GDM1 (cell line): ENCODE measurements at places on chromosomes 3 and 15.

GRCh38 chr3:23333633-23334032, 130.5 kb downstream of the UBE2E2 start:
- no peak for DNase-seq

DNA sequence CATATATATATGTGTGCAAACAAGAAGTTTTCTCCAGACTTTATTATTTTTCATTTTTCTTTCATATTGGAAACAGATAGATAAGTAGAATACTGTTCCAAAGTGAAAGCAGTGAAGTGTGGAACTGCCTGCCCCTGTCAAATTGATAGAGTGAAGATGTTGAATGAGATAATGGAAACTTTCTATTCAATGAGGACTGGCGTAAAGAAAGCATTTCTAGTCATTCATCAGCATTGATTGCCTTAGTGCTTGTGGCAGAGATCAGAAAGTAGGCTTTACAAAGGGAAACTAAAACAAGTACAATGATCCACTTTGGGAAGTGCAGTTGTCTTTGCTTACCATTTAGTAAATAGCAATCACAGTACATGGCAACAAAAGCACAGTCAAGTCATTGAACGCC, 300.0 kb downstream of the CADM2 start:
- no peak for DNase-seq

- DNase-seq, result no peak
These were observed 2.7 kb downstream of the LRIG1 start for GRCh38 chr3:66497985-66498671.

- DNase-seq, result no peak
These were observed 1405.9 kb upstream of the ALCAM start for GRCh38 chr3:103960819-103961218.

- DNase-seq, result no peak
These were observed 6.6 kb upstream of the SCAP start for GRCh38 chr3:47482366-47482765.

DNA sequence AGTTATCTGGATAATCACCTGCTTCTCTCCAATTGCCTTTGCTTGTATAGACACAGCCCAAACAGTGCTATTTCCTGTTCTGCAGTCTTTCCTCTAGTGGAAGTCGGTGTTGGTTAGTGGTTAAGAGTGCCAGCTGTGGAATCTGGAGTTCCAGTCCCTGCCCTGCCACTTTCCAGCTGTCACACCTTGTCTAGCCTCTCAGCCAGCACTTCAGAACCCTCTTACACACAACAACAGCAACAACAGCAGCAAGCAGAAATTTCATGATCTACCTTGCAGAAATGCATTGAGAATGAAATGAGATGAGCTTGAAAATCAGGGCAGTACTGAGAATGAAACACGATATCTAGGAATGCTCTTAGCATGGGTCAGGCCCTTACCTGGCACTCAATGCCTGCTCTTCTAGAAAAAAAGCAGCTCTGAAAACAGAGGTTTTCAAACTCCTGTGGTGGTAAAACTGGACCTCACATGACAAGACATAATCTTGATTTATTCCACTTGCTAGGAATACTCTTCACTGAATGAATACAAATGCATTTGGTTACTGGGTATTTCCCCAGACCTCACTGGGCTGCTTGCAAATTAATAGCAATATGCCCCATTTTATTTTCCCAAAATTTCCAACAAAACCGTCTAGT, 3.3 kb upstream of the WNT5A start:
- DNase-seq, result no peak

DNA sequence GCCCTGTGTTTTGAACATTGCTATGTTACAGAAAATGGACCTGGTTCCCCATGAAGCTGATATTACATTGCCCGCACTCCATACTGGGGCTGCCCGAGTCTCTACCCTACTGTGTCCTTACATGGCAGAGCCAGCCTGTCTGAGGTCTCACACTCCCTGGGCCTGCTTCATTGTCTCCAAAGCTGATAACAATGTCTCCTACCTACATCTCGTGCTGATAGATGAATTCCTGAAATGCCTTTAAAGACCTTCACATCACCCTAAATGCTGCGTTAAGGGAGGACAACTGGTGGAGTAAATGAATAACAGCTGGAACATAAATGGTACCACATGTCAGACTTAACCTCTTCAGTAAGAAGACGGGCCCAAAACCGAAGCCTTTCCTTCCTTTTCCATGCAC, 62.9 kb upstream of the PTX3 start:
- no peak for DNase-seq

DNA sequence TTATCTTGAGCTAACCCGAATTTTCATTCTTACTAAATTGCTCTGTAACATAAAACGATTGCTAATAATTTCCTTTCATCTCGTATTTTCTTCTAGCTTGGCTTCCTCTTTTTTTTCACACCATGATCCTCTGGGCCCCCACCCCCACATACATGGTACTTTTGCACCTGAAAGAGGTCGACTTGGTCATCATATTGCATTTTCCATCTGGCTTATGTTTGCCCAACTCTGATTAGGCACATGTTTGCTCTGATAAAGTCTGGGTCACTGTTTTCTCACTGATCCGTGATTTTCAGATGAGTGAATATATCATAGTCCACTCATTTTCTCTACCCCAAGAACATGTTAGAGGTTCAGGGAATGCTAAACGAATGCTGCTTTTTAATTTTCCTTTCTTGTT, 49.5 kb downstream of the ARRDC4 start:
- no peak for DNase-seq

- DNase-seq, result no peak
These were observed 11.5 kb upstream of the ANKRD28 start for GRCh38 chr3:15809313-15809712.

- no peak for DNase-seq
These were observed 224.1 kb upstream of the TPRG1 start for GRCh38 chr3:188947401-188948280.

DNA sequence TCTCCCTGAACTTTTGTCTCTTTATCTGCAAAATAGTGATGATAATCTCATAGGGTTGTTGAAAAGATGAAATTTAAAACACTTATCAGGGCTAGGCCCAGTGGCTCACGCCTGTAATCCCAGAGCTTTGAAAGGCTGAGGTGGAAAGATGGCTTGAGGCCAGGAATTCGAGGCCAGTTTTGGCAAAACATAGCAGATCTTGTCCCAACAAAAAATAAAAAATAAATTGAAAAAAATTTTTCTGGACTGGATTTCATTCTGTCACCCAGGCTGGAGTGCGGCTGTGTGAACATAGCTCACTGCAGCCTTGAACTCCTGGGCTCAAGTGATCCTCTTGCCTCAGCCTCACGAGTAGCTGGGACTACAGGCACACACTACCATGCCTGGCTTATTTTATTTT, 29.6 kb downstream of the LMLN start:
- DNase-seq, result no peak

DNA sequence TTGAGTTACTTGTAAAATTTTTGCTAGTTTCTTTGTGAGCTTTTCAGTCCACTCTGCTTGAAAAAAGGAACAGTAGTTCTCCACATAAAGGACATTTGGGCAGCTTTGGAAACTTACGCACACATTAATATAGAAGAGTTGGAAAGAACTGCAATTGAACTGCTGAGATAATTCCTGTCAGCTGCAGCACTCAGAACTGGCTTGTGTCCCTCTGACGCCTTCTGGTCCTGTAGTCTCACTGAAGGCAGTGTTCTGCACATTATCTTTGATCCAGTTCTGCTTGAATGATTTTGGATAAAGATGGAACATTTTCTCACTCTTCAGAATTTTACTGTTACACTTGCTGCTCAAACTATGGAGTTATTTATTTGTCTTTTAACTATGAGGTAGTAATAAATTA, 901.9 kb downstream of the OTOL1 start:
- DNase-seq, result no peak

- no peak for DNase-seq
These were observed 653 bp downstream of the MYO5C start for GRCh38 chr15:52294881-52295420.

DNA sequence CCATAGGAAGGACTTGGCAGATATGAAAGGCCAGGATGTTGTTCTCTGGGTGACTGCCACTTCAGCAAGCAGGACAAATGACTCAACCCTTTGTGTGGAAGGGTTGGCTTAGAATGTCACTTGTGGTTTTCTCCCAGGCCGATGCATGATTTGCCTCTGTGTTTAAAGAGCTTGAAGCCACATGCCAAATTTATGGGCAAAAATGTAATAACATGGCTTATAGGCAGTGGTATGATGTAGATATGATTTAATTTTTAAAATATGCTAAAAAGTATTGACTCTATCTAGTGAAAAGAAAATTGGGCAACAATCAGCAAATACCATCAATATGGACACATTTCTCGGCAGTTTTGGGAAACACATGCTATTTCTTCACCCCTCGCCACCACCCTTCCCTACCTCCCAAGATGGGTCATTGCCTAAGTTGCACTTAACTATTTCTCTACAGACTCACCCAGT, 114.6 kb downstream of the CYP19A1 start:
- DNase-seq, result peak; percentile 11

DNA sequence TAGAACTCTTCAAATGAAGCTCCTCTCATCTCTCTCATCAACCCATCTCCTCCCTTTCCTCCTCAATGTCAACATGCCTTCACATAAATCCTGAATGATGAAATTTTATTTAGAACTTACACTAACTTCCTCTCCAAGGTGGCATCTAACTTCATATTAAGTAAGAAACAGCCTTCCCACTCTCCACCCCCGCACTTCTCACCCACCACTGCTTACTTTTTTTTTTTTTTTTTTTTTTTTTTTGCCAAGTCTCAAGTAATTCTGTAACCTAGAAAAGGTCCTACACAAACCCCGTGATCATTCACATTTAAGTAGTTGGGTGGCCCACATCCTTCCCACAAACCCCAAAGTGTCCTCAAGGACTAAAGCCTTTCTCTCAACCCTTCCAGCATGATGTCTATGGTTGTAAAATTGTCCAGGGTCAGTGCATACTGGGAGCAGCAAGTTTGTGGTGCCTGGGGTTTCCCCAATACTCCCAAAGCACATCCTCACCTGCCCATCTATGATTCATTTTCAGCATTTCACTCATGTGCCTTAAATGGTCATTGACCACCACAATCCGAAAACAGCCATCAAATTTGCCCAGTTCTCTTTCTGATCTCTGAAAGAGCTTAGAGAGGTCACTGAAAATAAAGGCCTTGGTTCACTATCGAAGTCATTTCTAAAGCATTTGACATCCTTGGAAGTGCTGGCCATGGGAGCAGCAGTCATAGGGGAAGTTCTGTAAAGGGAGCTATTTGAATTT, 47.2 kb downstream of the CD86 start:
- DNase-seq, result no peak

DNA sequence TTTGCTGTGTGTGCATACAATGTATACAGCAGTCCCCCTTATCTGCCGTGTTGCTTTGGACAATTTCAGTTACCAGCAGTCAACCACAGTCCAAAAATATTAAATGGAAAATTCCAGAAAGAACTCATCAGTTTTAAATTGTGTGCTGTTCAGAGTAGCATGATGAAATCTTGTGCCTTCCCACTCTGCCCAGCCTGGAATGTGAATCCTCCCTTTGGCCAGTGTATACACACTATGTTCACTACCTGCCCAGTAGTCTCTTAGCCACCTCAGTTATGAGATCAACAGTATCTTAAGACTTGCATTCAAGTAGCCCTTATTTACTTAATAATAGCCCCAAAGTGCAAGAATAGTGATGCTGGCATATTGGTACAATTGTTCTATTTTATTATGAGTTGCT, 133.6 kb upstream of the ABHD17C start:
- no peak for DNase-seq

DNA sequence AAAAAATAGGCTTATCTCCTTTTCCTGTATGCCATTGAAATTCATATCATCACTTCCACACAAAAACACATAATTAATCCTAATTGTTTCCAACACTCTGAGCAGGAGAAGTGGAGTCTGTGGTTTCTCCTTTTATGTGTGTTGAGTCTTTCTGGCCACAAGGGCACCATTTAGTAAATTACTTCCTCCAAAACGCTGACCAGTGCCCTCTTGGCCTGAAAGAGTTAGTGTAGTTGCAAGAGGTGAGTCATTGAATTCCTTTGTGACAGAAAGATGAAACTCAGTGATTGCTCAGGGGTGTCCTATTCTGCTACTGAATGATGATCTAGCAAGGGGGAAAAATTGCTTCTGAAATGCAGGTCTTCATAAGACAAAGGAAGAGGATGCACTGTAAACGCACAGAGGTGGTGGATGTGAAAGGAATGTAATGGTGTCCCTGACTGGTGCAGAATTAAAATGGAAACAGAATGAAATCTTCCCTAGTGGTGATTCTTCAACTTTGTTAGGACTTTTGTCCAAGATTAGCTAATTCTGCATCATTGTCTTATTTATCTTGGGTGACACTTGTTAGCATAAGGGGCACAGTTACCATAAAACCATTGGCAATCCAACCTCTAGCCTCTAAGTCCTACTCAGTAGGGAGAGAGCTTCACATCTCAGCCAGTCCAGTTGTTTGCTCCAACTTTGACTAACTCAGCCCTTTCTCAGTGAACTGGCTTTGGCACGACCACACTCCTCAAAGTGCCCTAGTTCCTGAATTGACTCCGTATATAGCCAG, 208.4 kb upstream of the NANOGP8 start:
- DNase-seq, result no peak

DNA sequence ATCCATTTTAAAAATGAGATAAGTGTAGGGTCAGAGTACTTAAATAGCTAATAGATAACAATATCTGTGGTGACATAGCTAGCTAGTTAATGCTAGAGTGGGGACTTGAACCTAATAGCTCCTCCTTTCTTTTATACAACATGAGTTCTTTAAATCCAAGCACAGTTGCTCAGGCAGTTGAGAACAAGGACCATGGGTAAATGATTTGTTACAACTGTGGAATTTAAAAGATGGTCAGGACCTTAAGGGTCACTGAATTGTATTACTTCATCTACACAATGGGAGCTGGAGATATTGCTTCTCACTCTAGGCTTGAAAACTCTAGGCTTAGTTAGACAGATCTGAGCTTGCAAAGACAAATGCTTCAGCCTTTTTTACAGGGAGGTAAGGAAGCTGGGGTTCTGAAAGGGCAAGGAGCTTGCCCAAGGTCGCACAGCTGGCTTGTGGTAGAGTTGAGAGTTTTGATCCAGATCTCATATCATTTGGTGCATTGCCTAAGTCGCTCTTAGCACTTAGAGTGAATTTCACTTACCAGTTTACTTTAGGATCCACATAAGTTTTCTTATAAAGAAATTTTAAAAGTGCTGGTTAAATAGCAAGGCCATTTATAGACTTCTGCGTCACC, 90.2 kb downstream of the EDEM1 start:
- no peak for DNase-seq

- DNase-seq, result no peak
These were observed 28.4 kb upstream of the ST3GAL6 start for GRCh38 chr3:98734735-98735134.

DNA sequence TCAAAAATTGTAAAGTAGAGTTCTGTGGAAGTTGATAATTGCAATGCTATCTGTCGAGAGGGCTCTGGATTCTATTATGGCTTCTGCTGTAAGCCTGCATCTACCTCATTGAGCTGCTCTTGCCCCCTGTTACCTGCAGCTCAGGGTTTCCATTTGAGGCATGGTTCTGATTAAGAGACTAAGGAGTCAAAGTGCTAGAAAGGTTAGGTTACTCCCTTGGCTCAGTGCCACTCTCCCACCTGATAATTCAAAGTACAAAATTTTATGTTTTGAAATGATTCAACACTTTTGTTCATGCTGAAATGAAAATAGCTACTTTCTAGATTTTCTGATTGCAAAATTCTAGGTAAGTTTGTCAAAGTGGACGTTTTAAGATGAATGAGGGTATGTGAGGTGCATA, 220.5 kb upstream of the SATB1 start:
- DNase-seq, result no peak

GRCh38 chr3:5348229-5348902, 160.9 kb downstream of the EDEM1 start:
- DNase-seq, result no peak

- no peak for DNase-seq
These were observed 26.7 kb downstream of the NBEAL2 start for GRCh38 chr3:47006145-47006651.
